ENCODE measurements at places on chromosomes 3 and 15.

GRCh38 chr3:193039058-193039457 is 121.4 kb upstream of the MB21D2 start:
- DNase-seq, result no peak

GRCh38 chr3:117962750-117963149 is 1071.9 kb downstream of the IGSF11 start:
- DNase-seq, result no peak

DNA sequence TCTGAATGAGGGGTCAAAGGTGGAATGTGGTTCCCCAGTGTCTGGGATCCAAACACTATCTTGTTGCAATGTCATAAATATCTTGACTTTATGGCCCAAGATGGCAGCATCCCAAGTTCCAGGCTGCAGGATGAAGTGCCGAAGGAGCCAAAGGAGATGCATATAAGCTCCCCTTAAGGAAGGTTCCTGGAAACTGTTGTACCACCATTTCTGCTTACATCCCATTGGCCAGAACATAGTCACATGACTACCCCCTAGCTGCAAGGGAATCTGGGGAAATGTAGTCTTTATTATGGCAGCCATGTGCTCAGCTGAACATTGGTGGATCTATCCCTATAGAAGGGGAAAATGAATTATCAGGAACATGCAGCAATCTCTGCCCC is 54.3 kb downstream of the BDH1 start:
- no peak for DNase-seq

DNA sequence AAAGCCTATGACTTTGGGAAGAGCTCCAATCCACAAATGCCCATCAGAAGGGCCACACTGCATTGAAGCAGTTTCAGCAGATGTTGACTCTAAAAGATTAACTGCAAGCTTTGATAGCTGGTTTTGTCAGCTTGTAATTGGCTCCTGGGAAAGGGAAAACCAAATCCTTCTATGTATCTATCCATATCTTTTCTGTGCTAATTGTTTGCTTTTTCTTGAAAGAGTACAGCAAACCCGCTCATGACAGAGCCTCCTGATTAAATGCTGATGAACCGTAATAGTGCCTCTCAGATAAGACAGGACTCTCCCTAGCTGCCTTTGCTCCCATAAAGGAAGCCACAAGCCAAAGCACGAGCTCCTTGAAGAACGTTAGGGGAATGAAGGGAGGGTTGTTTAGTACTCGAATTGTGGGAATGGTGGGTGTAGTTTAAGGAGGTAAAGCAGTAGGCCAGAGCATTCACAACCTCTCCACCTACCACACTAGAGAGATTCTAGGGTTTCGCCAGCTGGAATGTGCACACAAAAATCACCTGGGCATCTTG is 33.6 kb upstream of the LRIG1 start:
- no peak for DNase-seq

DNA sequence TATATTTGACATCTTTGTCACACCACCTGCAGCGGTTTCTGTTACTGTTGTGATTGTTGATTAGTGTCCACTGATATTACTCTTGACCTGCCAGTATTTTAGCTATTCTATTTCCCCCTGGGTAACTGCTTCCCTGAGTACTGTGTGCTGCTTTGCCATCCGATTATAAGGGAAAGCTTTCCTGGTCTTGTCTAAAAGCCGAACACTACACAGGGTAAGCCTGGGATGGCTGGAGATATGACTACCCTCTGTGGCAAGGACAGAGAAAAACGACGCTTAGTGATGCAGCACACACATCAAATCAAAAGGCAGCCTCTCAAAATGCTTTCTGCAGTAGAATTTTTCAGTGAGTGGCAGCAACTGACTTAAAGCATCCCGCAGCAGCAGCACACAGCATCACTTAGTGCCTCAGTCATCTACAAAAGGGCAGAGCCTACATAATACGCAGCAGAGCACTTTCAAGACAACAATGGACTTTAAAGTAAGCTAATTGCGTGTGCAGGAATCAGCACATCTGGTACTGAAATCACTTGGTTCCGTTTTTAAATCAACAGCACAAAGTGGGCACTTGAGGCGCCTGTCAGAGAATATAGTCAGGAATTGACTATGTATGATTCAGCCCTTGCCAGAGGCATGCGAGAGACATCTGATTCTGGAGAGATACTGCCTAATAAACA is 656.3 kb upstream of the TGFBR2 start:
- peak; percentile 25 for DNase-seq

DNA sequence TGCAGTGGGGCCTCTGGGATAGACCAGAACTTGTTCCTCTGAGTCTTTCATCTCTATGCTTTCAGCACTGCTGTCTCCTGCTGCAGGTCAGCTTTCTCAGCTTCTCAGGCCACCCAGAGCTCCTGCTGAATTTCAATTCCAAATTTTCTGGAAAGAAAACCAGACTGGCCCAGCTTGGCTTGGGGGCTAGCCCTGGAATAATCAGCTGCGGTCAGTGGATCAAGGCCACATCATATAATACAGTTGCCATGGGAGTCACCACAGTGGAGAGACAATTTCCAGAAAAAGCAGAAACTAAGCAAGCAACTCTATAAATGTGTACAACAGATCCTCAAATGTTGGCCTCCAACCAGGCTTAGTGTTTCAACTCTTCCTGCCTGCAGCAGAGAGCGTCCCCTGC is 91.1 kb upstream of the SLC24A5 start:
- DNase-seq, result no peak

DNA sequence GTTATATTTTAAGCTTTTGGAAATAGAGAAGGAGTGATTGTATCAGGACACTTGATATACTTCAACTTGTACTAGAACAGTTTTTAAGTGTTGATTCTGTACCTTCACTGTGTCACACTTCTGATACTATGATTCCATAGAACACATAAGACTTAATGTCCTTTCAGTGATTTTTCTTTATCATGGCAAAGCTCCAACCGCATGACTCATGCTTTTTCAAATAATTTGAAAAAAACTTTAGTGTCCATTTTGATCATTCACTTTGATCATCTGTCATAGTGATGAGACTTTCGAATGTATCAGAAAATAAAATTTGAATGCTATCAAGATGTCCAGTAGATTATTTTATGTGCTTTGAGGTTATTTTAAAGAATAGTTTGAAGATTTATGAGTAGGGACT is 32.0 kb downstream of the AP4E1 start:
- no peak for DNase-seq

GRCh38 chr3:174640932-174641331 is 218.2 kb upstream of the NAALADL2 start:
- DNase-seq, result no peak

GRCh38 chr15:29432191-29433049 is 162.8 kb upstream of the NSMCE3 start:
- no peak for DNase-seq

DNA sequence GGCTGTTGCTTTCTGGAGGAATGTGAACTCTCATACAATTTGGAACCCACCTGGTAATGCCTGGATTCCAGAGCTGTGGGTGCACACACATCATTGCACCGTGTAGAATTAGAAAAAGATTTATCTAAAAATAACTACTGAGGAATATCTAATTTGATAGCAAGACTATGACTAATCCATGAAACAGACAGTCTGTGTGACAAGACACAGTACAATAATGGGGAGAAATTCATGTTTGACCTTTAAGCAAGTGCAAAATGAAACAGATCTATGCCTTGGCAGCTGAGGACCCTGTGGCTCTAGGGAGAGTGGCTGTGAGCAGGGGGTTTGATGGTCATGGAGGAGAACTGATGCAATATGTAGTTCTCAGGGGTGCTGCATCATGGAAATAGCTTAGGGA is 7.9 kb upstream of the DOCK3 start:
- DNase-seq, result no peak

- DNase-seq, result no peak
Measured at GRCh38 chr3:5476403-5476802, 288.9 kb downstream of the EDEM1 start.

- no peak for DNase-seq
Measured at GRCh38 chr3:11247362-11247761, 24.8 kb upstream of the ATG7 start.

DNA sequence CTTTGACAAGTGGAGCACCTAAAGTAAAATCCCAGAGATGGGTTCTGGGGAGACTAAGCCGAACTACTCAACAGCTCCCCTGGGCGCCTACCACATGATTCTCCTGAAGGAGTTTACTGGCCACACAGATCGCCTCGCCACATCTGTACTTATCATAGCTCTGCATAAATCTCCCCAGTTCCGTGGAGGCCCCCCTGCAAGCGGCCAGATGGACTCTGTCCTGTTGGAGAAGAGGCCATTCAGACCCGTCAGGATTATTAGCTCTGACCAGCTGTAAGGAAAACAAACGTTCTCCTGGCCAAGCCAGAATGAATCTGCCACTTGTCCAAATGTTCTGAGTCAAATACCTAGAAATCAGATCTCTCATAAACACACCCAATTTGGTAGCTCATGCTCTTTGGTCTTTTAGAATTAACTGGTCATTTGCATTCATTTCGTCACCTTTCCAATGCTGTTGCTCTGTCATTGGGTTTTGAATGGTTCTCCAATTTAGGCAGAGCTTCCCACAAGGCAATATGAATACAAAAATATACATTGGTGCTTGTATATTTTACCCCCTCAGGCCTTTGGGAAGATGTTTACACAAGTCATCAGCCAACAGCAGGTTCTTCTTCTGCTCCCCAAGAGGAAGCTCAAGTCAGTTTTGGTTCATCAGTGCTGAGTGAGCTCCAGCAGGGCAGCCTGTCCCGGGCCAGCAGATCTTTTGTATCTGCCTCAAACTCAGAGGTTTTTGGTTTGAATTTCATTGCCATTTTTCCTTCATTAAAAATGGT is 124.5 kb downstream of the THSD4 start:
- DNase-seq, result no peak

DNA sequence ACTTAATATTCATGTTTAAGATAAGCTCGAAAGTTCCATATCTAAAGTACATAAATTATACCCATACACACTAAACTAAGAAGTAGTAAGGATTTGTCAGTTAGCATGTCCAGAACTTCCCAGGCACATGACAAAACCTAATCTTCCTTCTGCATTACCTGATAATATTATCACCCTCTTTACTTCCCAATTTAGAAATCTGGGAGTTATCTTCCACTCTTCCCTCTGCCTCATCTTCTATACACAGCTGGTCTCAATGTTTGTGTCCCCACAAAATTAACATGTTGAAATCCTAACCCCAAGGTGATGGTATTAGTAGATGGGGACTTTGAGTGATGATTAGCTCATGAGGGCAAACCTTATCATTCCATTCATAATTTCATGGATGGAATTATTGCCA is 15.3 kb downstream of the GABPB1 start:
- DNase-seq, result no peak

DNA sequence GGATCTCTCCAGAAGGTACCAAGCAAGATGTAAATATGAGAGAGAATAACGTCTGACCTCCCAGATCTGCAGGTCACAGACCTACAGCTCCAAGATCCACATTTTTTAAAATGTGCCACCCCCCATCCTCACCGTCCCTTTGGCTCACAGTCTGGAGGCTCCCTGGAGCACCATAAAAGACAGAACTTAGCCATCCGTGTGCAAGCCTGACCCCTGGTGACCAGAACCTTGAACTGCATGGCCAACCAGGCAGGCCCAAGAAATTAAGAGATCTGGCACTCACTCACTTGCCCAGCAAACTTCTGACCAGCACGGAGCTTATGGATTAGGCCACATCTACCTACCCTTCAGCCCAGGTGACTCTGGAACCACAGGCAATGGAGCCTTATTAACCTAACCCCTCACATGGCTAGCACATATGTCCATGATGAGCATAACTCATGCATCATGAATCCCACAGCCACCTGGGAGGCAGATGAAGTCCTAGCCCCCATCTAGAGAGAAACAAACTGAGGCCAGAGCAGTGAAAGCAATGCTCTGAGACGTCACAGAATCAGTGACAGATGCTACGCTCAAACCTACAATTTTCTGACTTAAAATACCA is 275.3 kb downstream of the UACA start:
- DNase-seq, result no peak

GRCh38 chr3:127779747-127780146 is 42.6 kb downstream of the MGLL start:
- no peak for DNase-seq

DNA sequence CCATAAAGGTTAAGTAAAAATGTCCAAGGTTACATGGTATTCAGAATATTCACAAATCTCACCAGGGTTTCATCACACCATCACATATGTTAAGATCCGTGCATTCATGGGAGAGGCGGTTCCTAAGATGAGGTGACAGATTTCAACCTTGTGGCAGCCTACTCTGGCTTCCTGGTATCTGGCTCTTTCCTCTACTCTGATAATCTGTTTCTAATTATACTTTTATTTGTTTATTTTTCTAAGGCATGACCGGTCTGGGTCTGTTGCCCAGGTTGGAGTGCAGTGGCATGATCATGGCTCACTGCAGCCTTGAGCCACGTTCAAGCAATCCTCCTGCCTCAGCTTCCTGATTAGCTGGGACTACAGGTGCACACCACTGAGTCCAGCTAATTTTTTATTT is 34.4 kb downstream of the RAF1 start:
- DNase-seq, result peak; percentile 34

GRCh38 chr15:25803036-25803435 is 60.1 kb downstream of the ATP10A start:
- no peak for DNase-seq

- DNase-seq, result no peak
Measured at GRCh38 chr3:15654127-15654526, 52.6 kb downstream of the BTD start.

DNA sequence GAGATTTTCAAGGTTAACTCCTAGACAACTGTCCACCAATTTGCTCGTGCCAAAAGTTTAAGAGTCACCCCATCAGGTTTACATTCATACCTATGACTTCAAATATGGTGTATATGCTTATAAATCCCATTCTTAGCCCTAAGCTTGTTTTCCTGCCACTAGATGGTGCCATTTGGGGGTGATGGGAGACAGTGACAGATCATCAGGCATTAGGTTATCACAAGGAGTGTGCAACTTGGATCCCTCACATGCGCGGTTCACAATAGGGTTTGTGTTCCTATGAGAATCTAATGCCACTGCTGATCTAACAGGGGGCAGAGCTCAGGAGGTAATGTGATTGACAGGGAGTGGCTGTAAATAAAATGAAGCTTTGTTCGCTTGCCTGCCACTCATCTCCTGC is 182.7 kb downstream of the CNTN6 start:
- no peak for DNase-seq

DNA sequence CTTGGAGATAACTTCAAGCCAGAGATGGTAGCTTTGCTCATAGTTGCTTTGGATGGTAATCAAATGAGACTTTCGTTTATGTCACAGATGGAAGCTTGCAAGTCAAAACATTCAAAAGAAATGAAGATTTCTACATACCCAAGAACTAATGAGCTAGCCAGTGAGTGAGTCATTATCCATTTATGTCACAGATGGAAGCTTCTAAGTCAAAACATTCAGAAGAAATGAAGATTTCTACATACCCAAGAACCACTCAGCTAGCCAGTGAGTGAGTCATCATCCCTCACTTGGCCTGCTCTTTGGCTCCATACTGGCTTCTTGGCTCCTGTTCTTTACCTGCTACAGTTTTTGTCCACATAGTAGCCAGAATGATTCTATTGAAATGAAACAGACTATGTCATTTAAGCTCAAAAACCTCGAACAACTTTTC is 559.8 kb upstream of the CBLB start:
- DNase-seq, result peak; percentile 94

- no peak for DNase-seq
Measured at GRCh38 chr15:43518197-43518761, 871 bp downstream of the MAP1A start.

- DNase-seq, result peak; percentile 75
Measured at GRCh38 chr3:184757022-184757651, 45.3 kb upstream of the MAGEF1 start.
